SJSA1 (cell line): ENCODE measurements at places on chromosomes 5 and 9. TPM values are rescaled to one million over a fixed set of nuclear protein-coding genes. Genes with fewer than 3 reads are reported as not detected.
A peak's percentile ranks its signal among the peaks of the same experiment; 100 is the strongest.

STING1 gene
- 46.6 and 49.2 TPM in 2 replicates for total RNA-seq

PCDHB16 gene
- 11.9 and 16.3 TPM in 2 replicates for total RNA-seq

MSX2 gene
- 1.4 and 3.0 TPM in 2 replicates for total RNA-seq

PCDHGA5 gene
- 0.76 and 1.8 TPM in 2 replicates for total RNA-seq

DNA sequence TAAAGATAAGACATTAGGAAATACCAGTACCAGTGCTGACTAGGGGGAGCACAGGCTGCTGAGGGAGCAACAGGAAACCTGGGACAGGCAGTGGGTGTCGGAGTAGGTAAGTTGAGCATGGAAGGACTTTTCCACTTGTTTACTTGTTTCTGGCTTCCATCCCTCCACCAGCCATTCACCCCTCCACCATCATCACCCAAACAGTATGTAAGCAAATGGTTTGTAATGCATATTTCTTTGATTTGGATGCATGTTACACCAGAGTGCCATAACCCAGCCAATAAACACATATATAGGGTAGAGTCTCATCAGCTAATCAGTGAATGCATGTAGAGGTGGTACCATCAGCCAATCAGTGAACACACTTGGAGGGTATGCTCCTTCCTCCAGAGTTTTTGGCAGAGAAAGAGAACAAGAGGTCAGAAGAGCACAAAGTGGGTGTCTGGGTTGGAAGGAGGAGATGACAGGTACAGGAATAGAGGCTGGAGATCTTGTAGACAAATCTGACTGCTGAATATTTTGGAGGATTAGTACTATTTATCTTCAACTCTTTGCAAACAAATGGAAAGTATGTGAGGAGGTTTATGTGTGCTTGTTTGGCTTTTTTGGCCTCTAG is 37.7 kb upstream of the PDE8B start:
- DNase-seq, result no peak

- DNase-seq, result no peak
Observed at GRCh38 chr9:137295849-137296669, 6.0 kb downstream of the NRARP start.

DNA sequence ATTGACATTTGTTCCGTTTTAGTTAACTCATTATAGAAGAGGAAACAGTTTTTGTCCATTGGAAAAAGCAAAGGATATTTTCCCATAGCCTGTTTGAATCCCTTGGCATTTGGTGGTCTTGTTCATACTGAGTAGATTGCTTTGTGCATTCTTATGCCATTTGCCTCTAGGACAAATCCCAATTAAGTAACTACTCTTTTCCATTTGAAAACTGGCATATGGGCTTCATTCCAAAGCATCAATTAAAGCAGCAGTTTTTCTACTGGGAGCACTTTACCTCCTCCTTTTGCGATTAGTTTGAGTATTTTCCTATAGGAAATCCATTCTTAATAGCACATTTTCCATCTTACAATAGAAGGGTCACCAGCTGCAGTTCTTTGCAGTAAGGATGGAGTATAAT is 31.2 kb downstream of the GPR21 start:
- no peak for DNase-seq

DNA sequence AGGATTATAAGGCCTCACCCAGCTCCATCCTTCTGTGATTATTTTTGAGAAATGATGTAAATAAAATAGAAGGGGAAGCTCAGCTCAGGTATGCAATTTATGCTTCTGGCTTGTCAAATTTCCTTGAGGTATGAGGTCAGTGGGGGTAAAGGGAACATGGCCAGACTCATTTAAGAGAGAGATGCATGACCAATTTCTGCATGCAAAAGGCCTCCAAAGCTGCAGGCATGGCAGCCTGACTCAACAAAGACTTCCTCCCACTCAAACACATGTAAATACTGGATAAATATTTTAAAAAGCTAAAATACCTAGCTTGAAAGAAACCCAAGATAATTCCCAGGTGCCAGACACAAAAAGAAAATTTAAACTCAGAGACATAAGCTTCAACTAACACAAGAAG is 101.4 kb upstream of the SLC1A3 start:
- DNase-seq, result no peak

DNA sequence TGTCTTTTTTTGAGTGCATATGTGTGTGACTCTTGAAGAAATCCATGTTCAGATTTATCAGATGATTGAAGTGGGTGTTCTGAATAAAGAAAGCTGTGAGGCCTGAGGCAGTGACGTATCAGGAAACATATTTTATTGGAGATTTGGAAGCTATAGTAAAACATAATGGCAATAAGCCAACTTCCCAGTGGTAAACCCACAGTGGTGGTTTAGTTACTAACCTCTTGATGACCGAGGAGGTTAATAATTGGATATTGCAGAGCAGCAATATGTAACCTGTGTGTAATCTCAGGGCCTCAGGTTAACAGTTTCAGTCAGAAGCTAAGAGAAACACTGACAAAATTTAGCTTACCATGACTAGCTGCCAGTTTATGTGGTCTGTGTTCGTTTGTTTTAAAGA is 6.9 kb downstream of the RGMB start:
- DNase-seq, result no peak

DNA sequence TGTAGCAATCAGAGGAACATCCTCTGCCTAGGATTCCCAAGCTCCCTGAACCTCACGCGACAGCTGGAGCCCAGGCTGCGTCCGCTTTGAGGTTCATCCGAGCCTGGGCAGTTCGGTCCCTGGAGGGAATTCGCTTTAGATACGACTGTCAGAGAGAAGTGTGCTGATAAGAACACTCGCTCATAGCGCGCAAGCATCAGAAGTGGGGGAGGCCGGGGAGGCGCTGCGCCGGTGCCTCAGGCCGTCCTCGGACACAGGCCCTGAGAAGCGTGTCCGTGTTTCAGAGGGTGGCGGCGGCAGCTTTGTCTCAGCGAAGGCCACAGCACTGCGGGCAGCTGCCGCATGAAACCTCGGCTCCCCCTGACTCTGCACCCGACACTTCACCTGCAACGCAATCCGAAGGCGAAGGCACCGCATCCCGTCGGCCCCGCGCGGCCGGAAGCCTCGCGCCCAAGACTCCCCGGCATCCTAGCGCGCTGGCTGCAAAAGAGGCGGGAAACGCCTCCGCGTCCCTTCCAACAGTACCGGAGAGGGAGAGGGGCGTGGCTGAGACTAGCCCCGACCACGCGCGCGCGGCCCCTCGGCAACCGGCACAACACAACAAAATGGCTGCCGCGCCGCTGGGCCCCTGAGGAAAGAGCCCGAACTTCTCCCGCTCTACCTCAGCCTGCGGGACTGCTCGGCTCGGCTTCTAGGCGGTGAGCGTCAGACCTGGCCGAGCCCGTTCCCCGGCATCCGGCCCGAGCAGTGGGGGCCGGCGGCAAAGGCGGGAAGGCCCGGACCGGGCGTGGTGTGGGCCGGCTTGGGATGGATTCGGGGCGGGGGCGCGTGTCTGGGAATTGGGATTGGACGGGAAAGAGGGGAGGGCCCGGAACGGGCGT is at the start of gene CNTRL:
CNTRL (plus strand) TSS at position 586 of the 881 bp plus-strand sequence. CDS start 13,372 bp downstream, outside the sequence.
- DNase-seq, result peak; percentile 92

DNA sequence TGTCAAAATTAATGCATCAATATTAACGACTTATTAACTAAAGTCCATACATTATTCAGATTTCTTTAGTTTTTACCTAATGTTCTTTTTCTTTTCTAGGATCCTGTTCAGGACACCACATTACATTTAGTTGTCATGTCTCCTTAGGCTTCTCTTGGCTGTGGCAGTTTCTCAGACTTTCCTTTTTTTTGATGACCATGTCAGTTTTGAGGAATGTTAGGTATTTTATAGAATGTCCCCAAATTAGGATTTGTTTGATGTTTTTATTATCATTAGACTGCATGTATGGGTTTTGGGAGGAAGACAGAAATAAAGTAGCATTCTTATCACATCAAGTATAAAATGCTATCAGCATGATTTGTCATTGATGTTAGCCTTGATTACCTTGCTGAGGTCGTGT is 32.0 kb downstream of the ZCCHC7 start:
- no peak for DNase-seq

GRCh38 chr9:4113711-4114110 is 186.2 kb downstream of the GLIS3 start:
- DNase-seq, result no peak

DNA sequence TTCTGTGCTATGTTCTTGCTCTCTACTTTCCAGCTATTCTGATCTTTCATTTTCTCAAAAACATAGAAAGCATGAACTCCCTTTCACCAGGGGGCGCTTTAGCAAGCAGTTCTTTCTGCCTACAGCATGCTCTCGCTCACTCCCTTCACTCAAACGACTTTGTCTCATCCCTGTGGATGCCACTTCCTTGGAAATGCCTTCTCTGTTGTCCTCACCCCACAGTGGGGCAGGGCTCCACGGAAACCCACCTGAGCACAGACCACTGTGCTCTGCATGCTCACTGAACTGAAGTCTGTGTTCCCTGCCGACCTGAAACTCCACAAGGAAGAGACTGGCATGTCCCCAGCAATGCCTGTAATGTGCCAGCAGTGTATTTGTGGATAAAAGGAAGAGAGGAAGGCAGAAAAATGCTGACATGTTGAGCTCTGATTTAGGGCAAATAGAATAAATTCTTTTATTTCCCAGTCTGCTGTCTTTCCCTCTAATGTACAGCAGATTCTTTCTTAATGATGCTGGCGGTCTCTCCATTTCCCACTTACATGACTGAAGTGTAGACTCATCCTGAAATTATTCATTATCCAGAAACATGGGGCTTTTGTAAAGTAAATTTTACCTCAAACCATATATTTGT is 4.9 kb upstream of the ROR2 start:
- peak; percentile 72 for DNase-seq

DNA sequence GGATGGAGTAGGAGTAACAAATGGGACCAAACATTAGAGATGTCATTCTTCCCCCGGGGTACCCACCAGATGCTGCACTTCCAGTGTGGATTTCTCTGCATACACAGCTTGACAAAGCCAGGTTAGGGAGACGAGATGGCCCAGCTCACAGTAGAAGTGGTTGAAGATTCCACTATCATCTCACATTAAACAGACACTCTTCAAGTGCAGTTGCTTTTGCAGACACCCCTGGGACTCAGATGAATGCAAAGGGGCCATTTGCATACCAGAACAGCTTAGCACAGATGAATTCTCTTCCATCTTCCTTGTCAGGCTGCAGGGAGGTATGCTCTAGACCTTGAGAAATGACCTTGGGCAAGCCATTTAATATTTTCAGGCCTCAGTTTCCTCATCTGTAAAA is 12.6 kb upstream of the C5orf58 start:
- no peak for DNase-seq

DNA sequence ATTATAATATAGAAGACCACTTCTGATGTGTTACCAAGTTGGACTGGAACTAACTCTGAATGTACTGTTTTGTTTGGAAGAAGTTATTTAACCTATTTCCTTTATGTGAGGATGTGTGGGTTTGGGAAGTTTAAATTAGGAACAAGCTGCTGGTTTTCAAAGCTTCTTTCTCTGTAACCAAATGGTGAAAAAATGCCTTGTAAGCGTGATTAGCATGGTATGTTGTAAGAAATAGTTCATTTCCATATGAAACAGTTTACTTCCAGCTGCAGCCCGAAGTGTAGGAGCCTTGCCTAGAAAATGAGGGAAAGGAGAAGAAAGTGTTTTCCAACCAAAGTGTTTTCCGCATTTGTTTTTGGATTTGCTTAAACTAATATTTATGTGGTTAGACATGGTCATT is 36.0 kb downstream of the TTC1 start:
- DNase-seq, result no peak
